ENCODE measurements at places on chromosomes 12 and 14.

DNA sequence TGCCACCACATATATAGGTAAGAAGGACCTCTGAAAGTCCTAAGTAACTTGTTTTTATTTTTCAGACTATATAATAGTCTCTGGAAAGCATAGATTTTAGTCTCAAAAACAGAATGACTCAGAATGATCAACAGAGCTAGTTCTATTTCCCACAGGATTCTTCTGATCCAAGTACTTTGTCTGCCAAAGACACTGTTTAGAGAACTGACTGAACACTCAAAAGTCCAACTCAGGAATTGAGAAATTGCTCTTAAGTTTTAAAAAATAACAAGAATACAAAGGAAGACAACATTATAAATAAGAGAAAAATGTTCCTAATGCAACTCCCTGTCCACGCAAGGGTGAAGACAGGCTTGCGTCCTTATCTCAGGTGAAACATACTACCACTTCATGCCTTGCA, 29.0 kb downstream of the LGMN start:
- no peak for DNase-seq

GRCh38 chr12:127355061-127355841, 911.7 kb upstream of the TMEM132C start:
- DNase-seq: no peak

DNA sequence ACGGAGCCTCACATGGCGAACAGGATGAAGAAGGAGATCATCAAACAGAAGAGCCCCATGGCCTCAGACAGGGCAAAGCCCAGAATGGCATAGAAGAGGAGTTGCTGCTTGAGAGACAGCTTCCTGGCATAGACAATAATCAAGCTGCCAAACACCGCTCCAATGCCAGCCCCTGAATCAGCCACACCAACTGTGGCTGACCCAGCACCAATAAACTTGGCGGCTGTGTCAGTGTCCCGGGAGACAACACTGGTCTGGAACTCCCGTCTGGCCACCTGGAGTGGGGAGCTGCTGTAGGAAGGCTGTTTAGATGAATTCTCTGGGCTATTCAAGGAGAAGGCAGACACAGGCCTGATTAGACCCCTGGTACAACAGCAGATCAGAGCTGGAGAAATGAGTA, 100.1 kb downstream of the HEATR5A start:
- DNase-seq: no peak

- no peak for DNase-seq
Measured at GRCh38 chr14:104781271-104782077, 14.1 kb downstream of the AKT1 start.

- DNase-seq: no peak
Measured at GRCh38 chr12:42327227-42327590, 1.2 kb downstream of the PPHLN1 start.

DNA sequence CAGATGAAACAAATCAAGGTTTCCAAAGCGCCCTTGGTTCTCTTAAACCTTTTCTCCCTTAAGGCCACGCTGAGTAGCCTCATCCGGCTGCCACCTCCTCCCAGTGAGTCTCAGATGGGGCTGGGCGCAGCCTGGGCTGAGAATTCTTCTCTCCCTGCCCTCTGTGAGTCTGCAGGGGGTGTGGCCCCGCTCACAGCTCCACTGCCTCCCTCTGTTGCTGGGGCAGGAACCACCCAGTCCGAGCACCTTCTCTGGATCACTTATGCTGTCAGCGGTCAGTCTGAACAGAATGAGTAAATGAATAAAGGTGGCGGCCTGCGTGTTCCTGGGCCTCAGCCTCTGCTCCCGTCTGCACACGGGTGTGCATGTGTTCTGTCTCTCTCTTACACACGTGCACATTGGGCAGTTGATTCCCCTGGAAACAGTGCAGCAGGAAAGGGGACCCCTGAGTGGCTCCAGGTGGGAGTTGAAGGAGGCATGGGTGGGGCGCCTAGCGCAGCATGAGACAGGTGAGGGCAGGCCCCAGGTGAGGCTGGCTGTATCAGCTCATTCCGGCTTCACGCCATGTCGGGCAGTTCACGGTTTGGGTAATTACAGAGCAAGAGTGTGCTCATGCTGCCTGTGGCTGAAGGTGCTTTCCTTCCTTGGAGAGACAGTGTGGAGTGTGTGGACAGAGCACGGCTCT, 4.3 kb downstream of the PAPLN start:
- no peak for DNase-seq

DNA sequence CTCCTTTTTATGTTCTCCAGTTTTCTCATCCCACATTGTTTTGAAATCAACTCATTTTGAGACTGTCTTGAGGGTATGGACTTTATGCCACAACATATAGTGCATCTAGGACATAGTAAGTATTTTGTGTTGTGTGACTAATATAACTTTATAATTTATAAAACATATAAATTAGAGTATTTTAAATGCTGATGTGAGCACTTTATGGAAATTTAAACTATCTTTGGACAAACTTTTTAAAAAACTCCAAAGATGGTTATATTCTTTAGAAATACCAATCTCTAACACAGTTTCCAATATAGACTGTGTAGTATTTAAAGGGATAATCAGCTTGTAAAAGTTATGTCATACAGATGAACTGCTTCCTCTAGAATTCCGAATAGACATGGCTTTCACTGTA, 87.4 kb downstream of the LRIG3 start:
- no peak for DNase-seq

DNA sequence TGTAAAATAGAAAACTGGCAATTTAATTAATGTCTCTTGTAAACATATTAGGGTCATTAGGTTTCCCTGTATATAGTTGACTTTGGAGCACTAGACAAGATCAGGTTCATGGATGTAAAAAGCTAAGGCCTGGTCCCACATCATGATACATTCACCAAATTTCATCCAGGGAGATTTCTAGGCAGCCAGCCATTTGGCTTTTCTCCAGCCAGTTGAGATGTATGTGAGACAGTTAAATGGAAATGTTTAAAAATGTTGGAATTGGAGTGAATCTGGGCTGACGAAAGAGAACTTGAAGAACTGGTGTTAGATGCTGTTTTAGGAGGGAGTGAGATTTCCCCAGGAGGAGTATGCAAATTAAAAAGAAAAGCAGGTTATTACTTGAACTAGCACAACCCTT, 41.8 kb upstream of the CLEC14A start:
- DNase-seq: no peak

GRCh38 chr14:64673316-64673715, 30.9 kb upstream of the PLEKHG3 start:
- no peak for DNase-seq

DNA sequence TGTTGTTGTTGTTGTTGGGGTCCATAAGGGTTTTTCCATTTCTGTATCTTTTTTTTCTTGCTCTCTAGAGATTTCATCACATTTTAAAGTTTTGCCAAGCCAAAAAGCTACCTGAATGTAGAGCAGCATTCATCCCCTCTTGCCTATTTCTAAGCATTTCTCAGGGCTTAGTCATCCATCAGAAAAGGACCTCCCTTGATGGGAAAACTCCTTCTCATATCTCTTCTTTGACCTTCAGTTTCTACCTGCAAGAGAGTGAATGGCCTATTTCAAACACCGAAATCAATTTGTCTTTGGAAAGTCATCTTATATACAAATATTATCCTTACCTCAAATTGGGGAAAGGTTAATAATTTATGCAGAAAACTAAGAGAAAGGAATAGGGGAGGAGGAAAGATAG, 4.5 kb downstream of the MYBPC1 start:
- DNase-seq: no peak

DNA sequence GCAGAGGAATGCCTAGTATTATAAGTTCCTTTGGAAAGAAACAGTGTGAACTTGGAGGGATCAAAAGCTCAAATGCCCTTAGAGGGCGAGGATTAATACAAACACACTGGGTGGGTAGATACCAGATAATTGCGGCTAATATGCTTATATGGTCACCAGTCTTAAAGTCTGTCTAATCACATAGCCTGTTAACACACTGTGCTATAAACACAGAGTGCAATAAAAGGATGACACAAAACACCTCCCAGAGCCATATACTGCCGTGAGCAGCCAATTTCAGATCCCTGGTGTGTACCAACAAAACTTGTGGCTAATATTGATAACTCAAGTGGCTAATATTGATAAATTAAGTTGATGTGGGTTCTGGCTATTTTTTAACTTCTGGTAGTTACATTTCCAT, 1.7 kb upstream of the IL26 start:
- DNase-seq: no peak

GRCh38 chr14:99258876-99259726, 12.9 kb downstream of the BCL11B start:
- no peak for DNase-seq

- no peak for DNase-seq
Measured at GRCh38 chr12:113134071-113134470, 1.5 kb downstream of the RASAL1 start.

DNA sequence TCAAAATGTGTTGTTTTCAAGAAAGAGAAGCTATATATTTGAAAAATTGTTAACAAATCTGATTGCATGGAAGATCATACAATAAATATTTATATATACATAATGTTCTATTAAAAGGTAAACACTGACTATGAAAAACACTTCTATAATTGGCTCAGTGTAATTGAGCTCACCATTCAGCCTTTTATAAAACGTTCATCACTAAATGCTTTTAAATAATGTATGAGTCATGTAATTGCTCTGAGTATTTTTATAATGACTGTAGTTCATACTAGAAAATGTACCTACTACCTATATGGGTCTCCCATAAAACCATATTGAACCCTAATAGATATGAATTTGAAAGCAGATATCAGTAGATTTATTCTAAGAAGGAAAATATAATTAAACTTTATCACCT, 240.4 kb upstream of the MGAT4C start:
- no peak for DNase-seq

DNA sequence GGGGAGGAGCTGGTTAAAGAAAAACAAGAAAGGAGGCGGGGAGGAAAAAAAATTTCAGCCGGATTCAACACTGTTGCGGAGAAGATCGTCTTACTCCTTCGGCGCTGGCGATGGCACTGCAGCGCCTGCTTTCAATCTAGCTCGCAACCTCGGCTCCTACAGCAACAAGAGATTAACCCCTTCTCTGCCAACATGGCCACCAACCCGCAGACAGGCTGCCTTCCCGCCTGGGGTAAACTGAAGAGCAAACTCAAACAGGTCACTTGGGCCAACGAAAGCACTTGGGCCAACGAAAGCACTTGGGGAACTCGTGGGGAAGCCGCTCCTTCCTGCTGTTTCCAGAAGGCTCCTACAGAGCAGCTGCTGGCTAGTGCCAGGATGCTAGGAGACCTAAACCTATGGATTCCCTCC, 73.7 kb downstream of the CIT start:
- DNase-seq: no peak

DNA sequence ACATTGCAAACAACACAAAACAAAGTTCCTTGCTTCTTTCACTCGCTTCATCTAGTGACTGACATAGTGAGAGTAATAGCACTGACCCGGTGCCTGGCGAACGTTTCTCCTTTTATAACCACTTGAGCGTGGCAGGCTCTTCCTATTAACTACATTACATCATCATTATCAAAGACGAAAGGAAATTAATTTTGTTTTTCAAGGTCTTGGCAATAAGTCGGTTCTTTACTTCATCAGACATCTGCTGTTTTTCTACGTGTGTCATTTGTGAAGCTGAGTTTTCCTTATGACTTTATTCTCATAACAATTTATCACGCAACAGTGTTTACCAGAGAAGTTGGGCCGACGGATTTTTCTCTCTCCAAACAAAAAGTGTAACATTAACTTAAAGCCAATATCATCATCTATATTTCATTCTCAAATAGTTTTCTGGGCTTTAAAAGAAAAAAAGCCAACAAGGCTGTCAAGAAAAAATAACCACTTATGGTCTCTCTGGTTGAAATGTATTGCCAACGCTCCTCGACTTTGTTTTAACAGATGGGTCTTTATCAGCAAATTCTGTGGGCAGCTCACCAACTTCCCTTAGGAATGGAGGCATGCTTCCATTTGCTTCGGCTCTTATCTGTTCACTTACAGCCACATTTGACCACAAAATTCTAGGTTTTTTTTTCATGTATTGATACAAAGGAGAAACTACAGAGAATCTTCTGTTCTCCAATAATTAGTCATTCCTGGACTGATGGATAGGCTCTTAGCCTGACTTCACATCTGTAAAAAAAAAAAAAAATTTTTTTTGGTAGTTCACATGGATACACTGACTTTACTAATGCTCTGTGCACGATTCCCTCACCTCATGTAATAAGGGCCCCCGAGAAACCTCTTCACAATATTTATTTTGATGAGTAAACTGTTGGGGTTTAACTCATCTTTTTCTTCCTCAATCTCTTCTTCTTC, 97.1 kb upstream of the CDKN3 start:
- no peak for DNase-seq

DNA sequence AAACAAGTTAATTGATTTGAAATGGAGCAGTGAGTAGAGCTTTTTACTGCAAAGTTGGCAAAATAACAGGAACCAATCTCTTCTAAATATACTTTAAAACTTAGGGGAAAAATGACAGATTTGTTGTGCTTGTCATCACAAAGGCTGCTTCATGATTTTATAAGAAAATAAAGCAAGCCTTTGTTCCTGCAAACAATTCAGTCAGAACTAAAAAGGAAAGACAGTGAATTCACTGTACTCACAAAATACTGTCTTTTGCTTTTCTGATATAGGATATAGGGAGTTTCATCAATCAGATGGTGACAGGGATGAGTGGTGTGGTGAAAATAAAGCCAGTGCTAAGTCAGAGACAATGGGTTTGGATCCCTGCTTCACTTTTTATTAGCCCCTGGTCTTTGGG, 126.0 kb downstream of the HELB start:
- no peak for DNase-seq

- DNase-seq: no peak
Measured at GRCh38 chr14:68525516-68525915, 267.4 kb downstream of the ZFP36L1 start.

- no peak for DNase-seq
Measured at GRCh38 chr12:22765421-22766130, 140.6 kb downstream of the ETNK1 start.

- DNase-seq: no peak
Measured at GRCh38 chr14:100103250-100104005, 38.2 kb downstream of the EVL start.

DNA sequence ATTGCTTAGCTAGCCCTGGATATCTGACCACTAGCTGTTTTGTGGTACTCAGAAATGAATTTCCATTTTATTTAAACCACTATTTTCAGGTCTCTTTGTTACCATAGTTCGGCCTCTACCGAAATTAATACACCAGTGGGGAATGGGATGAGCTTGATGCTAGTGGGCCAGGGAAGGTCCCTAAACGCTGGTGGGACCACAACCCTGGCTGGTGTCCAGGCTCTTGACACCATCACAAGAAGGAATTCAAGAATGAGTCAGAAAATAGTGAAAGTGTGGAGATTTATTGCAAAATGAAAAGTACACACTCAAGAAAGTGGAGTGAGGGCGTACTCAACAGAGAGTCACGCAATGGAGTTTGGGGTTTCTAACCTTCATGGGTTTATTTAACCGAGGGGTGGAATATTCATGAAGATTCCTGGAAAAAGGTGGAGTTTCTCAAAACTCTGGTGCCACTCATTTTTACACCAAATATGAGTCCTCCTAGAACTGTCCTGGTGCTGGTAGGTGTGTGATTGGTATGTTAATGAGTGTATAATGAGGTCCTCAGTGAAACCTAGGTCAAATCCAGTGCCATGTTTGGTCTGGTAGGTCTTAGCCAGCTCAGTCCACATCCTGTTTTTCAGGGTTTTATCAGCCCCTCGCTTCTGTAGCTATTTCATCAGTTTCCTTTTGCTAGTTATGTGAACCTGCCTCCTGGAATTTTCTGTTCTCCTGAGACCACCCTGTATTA, 38.9 kb upstream of the LRP6 start:
- no peak for DNase-seq
